ENCODE measurements at places on chromosomes 5 and 9.

DNA sequence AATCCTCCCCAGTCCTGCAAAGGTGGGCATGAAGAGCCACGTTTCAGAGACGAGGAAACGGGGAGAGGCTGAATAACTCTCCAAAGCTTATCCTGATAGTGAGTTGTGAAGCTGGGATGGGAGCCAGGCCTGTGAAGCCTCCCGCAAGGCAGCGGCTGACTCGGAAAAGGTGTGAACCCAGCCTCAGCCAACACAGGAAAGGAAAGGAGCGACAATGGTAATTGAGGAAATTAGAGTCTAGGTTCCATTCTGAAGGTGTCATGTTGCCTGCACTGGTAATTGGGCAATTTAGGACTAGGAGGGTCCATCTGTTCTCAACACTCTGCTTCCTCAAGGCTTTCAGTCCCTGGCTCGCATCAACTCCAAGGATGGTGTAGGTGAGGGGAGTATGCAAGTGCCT lies 83.4 kb downstream of the LIFR start:
- DNase-seq: no peak

DNA sequence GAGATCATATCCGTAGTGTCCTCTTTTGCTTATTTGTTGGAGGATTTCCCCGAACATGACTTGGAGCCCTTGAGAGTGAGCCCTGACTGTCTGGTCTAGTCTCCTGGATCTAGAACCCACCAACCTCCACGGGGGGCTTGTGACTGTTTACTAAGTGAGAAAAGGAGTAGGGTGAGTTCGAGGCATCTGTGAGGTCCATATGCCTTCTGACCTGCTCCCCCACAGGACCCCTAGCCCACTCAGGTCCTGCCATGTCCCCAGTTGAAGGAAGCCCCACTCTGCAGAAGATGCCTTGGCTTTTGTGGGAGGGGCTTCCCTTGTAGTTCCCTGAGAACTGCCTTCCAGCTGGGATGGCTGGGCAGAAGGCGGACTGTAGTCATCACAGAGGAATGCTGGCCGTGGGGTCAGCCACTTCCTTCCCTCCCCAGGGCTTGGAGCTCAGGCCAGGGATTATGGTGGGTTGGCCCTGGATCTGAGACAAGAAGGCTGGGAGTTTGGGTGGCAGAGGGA lies 7.0 kb upstream of the IRF1 start:
- DNase-seq: peak; percentile 82

DNA sequence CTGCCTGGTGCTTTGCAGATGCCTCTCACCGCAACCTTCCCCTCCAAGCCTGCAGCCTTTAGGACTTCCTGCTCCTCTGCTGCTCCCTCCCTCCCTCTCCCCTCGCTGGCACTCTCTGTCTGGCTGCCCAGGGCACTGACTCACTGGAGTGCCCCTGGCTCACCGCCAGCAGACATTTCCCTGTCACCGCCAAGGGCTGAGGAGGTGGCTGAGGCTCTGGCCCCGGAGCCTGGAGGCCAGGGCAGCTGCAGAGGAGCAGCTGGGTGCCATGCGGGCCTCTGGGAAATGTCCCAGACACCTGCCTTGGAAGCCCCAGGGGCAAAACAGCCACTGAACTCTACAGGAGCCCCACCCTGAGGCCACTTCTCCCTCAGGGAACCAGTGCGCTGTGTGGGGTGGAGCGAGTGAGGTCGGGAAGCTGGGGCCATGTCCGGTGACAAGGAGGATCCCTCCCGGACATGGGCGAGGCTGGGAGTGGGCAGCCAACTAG lies 53.4 kb downstream of the TENT4A start:
- DNase-seq: peak; percentile 3

- no peak for DNase-seq
These were observed 795.0 kb downstream of the EFNA5 start for GRCh38 chr5:106875591-106876297.

GRCh38 chr9:130239741-130240241 lies 25.8 kb upstream of the HMCN2 start:
- DNase-seq: no peak

- DNase-seq: peak; percentile 97
These were observed 218.6 kb downstream of the PIK3R1 start for GRCh38 chr5:68433923-68434879.

DNA sequence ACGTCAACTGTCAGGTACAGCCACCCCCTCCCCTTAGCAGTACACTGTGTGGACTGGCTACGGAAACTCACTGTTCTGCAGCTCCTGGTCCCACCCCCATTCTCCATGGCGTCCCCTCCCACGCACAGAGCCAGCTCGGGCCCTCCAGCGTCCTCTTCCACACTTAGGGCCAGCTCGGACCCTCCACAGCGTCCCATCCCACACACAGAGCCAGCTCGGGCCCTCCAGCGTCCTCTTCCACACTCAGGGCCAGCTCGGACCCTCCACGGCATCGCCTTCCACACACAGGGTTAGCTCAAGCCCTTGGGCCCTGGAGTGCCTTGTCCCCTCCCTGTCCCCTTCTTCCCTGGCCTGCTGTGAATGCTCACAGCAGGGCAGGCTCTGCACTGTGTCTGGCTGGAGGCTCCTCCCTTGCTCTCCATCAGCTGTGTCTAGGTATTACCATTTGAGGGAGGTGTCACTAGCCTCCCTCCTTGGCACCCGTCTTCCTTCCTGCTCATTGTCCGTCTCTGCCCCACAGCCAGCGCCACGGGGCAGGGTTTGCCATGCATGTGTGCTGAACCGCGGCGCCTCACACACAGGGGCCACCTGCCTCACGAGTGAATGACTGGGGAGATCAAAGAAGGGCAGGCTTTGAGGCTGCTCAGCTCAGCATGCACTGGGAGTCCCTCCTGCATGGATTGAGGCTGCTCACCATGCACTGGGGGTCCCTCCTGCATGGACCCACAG lies 78.5 kb upstream of the CACNA1B start:
- no peak for DNase-seq

DNA sequence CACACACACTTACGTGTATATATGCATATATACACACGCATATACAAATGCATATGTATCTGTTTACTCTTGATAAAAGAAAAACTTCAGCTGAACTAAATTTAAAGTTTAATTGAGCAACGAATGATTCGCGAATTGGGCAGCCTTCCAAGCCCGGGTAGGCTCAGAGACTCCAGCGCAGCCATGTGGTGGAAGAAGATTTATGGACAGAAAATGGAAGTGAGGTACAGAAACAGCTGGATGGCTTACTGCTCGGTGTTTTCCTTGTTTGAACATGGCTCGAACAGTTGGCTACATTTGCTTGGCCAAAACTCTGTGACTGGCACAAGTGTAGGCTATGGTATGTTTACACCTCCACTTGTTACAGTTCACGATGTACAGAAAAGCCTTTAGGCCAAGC lies 239.3 kb upstream of the PRDM9 start:
- no peak for DNase-seq

DNA sequence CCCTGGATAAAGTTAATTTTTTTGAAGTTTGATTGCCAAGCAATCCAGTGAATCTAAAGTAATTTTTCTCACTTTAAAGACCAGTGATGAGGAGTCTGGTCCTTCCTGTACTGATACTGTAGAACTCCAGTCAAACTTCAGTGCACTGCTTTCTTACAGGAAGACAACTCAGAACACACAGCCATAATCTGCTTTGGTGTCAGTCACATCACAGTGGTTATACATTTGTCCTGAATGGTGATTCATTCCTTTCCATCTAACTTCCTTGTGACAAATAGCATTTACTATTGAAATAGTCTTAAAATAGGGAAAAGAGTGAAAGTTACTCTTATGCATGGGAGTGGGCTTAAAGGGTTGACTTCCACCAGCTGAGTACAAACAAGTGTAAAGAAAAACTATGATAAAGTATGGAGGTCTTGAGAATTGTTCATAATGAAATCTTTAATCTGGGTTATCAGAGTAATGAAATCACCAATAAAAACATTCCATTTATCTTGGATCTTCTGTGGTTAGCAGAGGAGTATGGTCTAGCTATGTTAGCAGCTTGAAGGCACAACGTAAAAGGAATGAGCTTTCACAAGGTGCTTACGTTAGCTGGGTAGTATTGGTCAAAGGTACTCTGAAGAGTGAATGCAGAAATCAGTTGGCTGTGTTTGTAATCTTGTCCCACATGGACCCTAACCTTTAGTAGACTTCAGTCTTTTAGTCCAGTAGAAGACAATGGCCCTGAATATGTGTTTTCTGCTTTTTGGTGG lies 41.5 kb downstream of the DCP2 start:
- peak; percentile 83 for DNase-seq

GRCh38 chr5:127421471-127421870 lies 96.0 kb upstream of the PRRC1 start:
- DNase-seq: no peak

DNA sequence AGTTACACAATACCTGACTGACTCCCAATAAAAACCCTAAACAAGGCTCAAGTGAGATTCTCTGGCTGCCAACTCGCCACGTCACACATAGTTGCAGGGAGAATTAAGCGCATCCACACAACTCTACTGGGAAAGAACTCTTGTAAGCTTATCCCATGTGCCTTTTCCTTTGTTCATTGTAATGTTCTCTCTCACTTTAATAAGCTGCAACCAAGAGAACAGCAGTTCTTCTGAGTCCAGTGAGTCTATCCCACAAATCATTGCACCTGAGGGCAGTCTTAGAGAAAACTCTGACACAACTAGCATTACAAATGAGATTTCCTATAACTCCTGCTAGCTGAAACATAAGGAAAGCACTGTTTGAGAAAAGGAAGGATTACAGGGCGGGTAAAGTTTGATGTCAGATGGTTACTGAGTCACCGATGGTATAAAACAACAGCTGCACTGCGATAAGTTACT lies 27.4 kb downstream of the CENPK start:
- no peak for DNase-seq

- DNase-seq: no peak
These were observed 97.9 kb downstream of the CRB2 start for GRCh38 chr9:123453831-123454321.

GRCh38 chr9:2083479-2083878 lies 68.3 kb downstream of the SMARCA2 start:
- no peak for DNase-seq

DNA sequence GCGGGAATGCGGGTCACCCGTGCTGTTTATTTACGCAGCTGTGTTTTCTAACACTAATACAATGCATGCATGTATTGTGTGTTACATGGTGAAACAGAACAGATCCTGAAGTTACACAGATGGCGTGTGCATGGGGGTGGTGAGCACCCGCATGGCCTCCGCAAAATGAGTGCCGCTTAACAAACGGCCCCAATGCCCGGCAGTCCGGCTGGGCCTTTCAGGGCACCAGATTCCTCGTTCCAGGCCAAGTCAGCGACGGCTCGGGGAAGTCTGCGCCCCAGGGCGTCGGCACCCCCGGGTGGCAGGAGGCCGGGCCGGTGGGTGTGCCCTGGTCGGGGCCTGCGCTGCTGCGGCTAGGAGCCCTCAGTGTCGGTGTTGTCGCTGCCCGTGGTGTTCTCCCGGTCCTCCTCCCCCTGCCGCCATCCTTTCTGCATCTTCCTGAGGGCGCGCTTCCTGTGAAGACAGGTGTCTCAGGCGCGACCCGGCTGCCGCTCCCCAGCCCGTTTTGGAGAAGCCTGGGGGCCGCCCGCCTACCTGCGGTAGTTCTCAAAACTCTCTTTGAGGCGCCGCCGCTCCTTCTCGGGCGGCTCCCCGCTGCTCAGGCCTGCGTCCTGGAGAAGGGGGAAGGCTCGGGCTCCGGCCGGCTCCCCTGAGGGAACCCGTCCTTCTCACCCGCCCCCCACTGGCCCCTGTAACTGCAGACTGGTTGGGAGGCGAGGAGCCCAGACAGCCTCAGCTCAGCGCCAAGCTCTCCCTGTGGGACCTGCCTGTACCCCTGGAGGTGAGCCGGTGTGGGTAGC lies 605 bp upstream of the DNLZ start:
- no peak for DNase-seq

- DNase-seq: peak; percentile 84
These were observed 29.5 kb downstream of the MTAP start for GRCh38 chr9:21831841-21832509.

DNA sequence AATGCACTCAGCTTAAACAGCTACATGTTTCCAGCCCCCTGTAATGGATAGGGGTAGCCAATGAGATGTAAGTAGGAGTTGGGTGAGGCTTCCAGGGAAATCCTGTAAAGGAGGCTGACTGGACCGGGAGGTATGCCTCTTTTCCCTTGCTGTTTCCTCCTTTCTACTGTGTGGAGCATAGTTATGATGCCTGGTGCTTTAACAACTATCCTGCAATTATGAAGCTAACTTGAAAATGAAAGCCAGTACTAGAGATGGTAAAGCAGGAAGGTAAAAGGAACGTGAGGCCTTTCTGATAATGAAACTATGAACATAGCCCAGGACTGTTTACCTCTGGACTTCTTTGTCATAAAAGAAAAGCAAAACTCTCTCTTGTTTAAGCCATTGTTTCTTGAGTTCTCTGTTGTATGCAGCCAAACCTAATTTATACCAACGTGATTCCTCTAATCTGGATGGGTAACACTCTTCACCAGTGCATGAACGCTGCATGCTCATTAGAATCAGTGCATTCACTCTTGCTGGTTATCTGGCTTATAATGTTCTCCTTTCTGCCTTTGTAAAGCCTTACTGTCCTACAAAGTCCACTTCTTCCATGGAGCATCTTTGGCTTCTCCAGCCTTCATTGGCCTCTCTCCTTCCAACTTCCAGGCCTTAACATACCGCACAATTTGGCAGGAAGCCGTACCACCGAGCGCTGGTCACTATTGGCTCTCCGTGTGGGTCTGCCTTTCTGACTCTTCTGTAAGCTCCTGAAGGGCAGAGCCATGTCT lies 8.3 kb upstream of the ARHGEF28 start:
- DNase-seq: no peak

GRCh38 chr5:148791334-148791667 lies 35.1 kb upstream of the ADRB2 start:
- DNase-seq: no peak

GRCh38 chr9:112013266-112013665 lies 116.7 kb downstream of the UGCG start:
- DNase-seq: no peak

DNA sequence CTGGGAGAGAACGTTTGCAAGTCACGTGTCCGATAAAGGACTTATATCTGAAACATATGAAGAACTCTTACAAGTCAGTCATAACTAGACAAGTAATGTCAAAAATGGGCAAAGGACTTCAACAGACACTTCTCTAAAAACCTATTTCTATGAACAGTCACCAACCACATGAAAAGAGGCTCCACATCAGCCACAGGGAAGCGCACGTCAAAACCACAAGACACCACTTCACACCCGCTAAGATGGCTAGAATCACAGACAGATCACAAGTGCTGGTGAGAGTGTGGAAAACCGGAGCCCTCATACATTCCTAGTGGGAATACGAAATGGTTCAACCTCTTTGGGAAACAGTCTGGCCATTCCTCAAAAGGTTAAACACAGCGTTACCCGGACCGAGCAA lies 11.5 kb upstream of the CARD9 start:
- DNase-seq: no peak

GRCh38 chr9:125961072-125961471 lies 213.9 kb downstream of the PBX3 start:
- no peak for DNase-seq

DNA sequence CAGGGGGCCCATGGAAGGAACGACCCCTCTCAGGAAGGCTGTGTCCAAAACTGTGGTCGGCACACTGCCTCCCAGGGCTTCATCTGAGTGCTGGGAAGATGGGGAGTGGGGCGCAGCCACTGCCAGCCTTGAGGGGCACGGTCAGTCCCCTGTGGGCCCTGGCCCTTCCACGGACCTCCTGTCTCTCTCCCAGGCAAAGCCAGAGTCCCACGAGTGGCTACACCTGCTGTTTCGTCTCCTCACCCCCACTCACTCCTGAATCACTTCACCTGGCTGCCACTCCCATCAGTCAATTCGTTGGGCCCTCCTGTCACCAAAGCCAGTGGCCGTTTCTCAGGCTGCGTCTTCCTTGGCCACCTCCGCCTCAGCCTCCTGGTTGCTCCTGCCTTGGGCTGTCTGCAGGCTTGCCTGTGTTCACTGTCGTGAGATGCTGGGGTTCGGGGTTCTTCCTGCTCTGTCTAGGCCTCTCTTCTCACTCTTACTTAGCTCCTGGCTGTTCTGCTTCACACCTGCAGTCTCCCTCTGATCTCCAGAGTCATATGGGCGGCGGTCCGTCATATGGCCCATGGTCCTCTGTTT lies 58.8 kb upstream of the RNF130 start:
- no peak for DNase-seq

All from non-pigmented ciliary epithelial cell (primary cell).